SK-N-SH treated with all-trans-retinoic acid at 6 μM for 48 hours (cell line): ENCODE measurements at places on chromosomes 5 and 9.

DNA sequence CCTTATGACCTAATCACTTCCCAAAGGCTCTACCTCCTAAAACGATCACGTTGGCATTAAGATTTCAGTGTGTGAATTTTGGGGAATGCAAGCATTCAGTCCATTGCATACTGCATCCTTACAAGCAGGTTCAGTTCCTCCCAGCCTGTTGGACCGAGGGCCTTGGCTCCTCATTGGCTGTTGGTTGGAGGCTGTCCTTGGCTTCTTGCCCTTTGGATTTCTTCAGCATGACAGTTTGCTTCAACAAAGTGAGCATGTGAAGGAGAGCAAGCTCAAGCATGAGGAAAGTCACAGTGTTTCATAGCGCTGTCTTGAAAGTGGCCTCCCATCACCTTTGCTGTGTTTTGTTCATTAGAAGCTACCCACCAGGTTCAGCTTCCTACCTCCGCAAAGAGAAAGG lies 109.5 kb downstream of the GADD45G start:
- ATAC-seq: no peak

DNA sequence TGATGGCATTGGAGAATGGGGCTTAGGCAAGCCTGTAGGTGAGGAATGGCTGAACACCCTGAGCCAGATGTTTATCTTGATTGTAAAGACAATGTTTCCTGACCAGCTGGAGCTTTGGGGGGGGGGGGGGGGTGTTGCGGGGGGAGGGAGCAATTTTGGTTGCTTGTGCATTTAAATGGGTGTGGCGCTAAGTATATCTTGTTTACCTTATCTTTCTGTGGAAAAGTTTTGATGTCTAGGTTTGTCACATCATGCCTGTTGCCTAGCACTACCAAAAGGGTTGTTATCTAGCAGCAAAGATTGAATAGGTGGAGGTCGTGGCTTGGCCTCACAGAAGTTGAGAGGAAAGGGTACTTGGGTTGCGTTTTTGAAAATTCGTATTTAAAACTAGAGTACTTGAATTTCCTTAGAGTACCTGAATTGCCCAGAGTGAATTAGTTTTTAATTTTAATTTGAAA lies 1.3 kb downstream of the SMAD5 start:
- ATAC-seq: no peak

DNA sequence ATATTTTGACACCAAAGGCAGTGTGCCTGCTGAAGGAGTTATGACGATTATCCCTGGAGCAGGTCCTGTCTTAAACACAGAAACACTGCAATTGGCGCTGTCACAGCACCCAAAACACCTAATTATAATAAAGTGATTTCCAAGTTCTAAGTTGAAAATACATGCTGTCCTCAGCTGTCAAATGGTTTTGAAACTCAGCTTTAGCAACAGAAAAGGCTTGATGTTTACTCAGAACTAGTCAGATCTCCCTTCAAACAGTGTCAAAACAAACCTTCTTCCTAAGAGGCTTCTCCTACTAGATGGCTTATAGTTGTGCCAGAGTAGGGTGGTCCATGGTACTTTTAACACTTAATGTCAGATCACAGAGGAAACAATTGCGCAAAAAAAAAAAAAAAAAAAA lies 87.2 kb upstream of the IRX1 start:
- no peak for ATAC-seq

DNA sequence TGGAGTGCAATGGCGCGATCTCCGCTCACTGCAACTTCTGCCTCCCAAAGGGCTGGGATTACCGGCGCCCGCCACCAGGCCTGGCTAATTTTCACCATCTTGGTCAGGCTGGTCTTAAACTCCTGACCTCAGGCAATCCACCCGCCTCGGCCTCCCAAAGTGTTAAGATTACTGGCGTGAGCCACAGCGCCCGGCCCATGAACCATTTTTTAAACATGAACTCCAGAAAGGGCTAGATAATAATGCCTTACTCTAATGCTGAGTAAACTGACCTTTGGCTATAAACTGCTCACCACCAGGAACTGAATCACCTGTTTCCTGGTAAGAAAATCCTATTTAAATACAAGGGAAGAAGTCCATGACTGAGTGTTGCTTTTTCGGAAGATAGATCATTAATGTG lies 23.2 kb upstream of the DAB2 start:
- ATAC-seq: no peak

DNA sequence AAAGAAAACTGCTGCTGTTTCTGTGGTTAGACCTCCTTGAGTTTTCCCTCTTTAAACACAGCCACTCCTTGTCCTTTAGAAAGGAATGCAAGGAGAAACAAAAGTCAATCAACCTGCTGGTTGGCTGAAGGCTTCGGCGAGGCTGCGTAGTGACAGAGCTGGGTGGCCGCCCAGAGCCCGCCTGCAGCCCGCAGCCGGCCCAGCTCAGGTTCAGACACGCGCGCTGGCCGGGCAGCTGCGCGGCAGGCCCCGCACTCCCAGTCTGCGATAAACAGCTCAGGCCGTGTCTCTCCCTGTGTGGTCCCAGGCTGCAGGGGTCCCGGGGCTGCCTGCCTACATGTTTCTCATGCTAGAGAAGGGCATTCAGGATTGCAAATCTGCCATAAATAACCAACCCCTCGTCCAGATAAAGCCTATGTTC lies 115.4 kb downstream of the HSD17B3 start:
- no peak for ATAC-seq

GRCh38 chr5:41927604-41928003 lies 2.5 kb downstream of the FBXO4 start:
- no peak for ATAC-seq

DNA sequence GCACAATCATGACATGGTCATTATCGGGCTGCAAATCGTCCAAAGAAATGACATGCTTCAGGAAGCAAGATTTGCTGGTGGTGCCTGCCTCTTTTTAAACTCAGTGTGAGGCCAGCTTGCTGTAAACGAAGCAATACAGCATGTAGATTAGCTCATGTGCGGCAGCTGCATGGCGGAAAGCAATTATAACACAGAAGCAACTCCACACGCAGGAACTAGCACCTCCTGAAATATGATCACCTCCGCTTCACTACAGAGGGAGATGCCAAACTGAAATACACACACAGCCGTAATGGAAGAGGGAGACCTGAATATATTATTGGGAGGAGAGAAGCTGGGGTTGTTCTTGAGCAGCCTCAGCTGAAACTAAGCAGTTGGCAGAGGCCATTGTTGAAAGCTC lies 312.5 kb downstream of the PSAT1 start:
- no peak for ATAC-seq

GRCh38 chr9:137448602-137448962 lies 7.4 kb upstream of the ENTPD8 start:
- ATAC-seq: no peak

- no peak for ATAC-seq
Observed at GRCh38 chr5:138103319-138103637, 19.4 kb downstream of the WNT8A start.

DNA sequence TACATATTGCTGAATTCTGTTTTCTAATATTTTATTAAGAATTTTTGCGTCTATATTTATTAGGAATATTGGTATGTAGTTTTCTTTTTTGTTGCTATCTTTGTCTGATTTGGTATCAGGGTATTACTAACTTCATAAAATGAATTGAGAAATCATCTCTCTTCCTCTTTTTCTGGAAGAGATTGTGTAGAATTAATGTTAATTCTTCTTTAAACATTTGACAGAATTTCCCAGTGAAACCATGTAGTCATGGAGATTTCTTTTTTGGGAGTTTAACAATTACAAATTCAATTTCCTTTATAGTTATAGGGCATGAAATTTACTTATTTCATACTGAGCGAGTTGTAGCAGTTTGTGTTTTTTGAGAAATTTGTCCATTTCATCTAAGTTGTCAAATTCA lies 3.3 kb upstream of the FAM170A start:
- no peak for ATAC-seq
